ENCODE measurements at places on chromosomes 7 and 10.

- no peak for DNase-seq
Observed at GRCh38 chr7:98133621-98134303, 27.1 kb downstream of the LMTK2 start.

GRCh38 chr10:112223725-112224124 lies 40.2 kb upstream of the GPAM start:
- no peak for DNase-seq

- no peak for DNase-seq
Observed at GRCh38 chr7:82339958-82340357, 103.6 kb downstream of the CACNA2D1 start.

GRCh38 chr10:58237014-58237834 lies 30.5 kb downstream of the IPMK start:
- peak; percentile 52 for DNase-seq

GRCh38 chr10:32132357-32132946 lies 76.2 kb upstream of the KIF5B start:
- DNase-seq = no peak

DNA sequence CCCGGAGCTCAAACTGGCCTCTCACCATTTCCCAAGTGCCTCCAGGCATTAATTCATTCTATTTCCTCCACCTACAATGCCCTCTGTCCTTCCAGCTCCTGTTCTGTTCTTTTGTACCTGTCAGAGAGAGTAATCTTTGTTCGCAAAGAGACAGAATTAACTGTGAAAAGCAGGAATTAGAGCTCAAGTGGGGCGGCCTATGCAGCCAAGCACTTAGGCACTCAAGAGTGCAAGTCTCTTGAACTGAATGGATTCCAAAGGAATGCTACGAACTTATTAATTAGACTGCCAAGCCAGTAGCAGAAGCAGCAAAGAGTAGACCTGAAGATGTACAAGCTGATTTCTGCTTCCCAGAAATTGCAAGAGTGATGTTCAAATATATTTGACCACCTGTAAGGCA lies 338.3 kb upstream of the AUTS2 start:
- no peak for DNase-seq

DNA sequence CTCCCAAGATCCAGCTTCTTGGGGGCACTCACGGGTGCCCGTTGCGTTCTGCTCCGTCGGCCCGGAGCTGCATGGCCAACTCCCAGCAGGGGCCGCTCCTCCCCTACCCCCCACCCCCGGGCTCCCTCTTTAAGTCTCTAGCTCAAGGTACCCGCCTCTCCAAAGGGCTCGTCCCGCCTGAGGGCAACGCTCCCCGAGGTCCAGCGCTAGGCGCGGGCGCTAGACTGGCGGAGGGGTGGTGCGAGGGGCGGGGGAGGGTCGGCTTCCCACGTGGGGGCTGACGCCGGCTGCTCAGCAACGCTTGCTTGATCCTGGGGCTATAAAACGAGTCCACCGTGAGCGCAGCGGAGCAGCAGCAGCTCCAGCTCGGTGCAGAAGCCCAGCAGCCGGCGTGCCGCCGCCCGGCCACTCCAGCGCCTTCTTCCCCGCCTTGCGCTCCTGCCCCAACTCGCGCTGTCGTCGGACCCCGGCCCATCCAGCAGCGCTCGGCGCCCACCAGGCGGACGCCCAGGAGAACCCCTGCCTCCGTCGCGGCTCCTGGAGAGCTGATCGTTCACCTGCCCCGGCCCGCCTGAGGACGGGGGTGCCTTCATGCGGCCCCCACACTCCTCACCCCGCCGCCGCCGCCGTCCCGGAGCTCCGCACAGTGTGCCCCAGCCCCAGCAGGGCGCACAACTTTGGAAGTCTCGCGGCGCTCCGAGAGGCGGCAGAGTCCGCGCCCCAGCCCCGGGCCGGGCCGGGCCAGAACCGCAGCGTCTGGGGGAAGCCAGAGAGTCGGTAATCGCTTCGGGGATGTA lies at the start of gene ADRA2A:
Gene ADRA2A, plus strand, starts transcription at position 348 of the 797 bp plus-strand sequence. CDS start 968 bp downstream, outside the sequence.
- peak; percentile 47 for DNase-seq

GRCh38 chr10:61623161-61623560 lies 39.6 kb upstream of the CABCOCO1 start:
- no peak for DNase-seq

DNA sequence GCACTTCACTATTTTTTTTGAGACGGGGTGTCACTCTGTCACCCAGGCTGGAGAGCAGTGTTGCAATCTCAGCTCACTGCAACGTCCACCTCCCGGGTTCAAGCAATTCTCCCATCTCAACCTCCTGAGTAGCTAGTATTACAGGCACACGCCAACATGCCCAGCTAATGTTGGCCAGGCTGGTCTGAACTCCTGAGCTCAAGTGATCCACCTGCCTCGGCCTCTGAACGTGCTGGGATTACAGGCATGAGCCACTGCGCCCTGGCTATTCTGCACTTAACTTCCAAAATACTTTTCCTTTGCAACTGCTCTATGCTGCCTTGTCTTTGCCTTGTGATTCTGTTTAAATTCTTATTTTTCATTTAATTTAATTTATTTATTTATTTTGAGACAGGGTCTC lies 67.0 kb upstream of the ZNF479 start:
- DNase-seq = no peak
